ENCODE measurements at places on chromosomes 7 and 10.

DNA sequence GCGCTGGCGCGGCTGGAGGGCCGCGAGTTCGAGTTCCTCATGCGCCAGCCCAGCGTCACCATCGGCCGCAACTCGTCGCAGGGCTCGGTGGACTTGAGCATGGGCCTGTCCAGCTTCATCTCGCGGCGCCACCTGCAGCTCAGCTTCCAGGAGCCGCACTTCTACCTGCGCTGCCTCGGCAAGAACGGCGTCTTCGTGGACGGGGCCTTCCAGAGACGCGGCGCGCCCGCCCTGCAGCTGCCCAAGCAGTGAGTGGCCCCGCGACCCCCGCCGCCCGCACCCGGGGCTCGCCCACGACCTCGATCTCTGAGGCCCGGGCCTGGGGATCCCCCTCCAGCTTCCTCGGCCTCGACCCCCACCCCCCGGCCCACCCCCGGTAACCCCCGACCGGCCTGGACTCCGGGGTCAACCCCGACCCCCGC lies 537 bp downstream of the FOXK1 start:
- peak; percentile 53 for DNase-seq

GRCh38 chr7:142615508-142615907 lies 133.8 kb upstream of the PRSS1 start:
- DNase-seq: no peak

DNA sequence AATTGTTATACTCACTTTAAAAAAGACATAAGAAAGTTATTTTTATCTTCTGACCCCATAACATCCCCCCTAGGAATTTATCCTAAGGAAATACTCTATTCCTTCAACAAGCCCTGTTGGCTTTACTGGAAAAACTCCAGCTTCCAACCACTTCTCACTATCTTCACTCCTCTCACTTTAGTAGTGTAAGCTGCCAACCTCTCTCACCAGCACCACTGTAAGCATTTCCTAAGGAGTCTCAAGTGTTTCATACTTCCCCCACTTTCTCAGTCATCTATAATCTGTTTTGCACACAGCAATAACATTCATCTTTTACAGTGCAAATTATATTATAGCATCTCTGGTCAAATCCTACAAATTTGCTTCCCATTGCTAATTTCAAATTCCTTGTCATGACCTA lies 45.8 kb downstream of the GPR85 start:
- no peak for DNase-seq

DNA sequence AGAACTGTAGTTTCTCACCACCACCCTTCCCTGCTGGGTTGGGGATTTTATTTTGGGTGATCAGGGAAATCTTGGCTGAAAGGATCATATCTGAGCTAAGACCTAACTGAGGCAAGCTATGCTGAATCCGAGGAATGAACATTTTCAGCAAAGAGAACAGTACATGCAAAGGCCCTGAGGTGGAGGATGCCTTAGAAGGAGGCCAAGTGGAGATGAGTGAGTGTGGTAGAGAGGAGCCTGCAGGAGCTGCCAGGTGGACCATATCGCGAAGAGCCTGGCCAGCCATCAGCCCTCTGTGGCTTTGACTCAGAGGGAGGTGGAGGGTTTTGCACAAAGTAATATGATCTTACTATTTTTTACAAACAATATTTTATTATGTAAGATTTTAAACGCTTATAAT lies 1.6 kb upstream of the RASGEF1A start:
- no peak for DNase-seq
